ENCODE measurements at places on chromosomes 3 and 15.
A peak's percentile ranks its signal among the peaks of the same experiment; 100 is the strongest.

- DNase-seq: no peak
These were observed 446.1 kb upstream of the RARB start for GRCh38 chr3:24981924-24982323.

- DNase-seq: no peak
These were observed 26.1 kb downstream of the MGLL start for GRCh38 chr3:127796045-127796830.

GRCh38 chr3:1214933-1215332, 122.1 kb downstream of the CNTN6 start:
- DNase-seq: no peak

- DNase-seq: peak; percentile 40
These were observed 47.5 kb upstream of the SLC9A9 start for GRCh38 chr3:143895805-143896204.

- DNase-seq: no peak
These were observed 20.6 kb downstream of the FOXP1 start for GRCh38 chr3:71562938-71563337.

DNA sequence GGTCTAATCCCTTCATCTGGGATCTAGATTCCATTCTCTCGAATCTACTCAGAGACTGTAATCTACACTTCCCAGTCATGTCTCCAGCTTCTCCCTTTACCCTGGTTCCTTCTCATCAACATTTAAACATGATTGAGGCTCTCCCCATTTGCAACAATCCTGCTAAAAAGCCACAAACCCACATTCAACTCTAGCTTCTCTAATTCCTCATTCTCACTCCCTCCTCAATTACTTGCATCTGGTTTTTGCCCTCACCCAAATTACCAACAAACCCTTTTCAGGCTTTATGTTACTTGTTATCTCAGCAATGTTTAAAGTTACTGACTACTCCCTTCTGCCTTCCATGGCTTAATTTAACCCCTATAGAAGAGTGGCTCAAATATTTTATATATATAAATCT, 11.5 kb downstream of the ETFA start:
- no peak for DNase-seq

DNA sequence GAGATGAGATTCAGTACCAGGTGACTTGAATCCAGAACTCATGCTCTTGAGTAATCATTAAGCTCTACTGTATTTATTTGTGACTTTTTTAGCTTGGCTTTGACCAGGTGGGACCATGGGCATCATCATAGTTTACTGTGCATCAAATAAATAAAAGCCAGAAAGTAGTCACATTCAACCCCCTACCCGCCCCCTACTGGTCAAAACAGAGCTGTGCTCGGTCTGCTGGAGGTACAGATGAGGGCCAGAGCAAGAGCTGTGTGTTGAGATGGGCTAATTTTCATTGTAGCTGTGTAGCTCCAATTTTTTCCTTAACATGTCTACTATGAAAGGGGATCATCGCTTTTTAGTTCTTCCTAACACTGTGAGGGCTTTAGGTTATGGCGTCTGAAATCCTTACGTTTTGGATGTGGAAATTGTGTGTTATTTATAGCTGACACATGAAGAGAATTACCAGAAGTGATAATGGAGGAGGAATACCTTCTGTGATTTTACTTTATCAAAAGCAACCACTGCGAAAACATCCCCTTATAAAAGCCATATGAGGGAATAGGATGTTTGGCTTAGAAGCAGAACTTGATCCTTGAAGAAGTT, 375.1 kb downstream of the PTPRG start:
- DNase-seq: no peak

DNA sequence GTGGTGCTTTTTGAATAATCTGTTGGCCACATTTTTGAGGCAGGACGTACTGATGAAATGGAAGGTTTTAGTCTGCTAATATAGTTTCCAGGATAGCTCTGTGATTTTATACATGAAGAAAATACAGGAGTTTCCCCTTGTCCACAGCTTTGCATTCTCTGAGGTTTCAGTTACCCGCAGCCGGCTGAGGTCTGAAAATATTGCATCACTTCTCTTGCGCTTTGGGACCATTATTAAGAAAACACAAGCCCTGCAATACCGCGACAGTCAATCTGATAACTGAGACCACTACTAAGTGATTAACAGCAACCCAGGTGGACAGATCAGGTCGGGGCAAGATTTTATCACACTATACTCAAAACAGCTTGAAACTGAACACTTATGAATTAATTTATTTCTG, 33.0 kb downstream of the BLM start:
- DNase-seq: no peak

GRCh38 chr15:76991048-76991447, 3.9 kb upstream of the PSTPIP1 start:
- no peak for DNase-seq

GRCh38 chr3:63895422-63896189, 16.6 kb downstream of the SCAANT1 start:
- DNase-seq: no peak

DNA sequence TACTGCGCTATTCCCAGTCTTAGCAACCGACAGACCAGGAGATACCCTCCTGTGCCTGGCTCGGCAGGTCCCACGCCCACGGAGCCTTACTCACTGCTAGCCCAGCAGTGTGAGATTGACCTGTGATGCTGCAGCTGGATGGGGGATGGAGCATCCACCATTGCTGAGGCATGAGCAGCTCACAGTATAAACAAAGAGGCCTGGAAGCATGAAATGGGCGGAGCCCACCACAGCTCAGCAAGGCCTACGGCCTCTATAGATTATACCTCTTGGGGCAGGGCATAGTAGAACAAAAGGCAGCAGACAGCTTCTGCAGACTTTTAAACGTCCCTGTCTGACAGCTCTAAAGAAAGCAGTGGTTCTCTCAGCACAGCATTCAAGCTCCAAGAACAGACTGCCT, 160.3 kb downstream of the ANXA2 start:
- no peak for DNase-seq

DNA sequence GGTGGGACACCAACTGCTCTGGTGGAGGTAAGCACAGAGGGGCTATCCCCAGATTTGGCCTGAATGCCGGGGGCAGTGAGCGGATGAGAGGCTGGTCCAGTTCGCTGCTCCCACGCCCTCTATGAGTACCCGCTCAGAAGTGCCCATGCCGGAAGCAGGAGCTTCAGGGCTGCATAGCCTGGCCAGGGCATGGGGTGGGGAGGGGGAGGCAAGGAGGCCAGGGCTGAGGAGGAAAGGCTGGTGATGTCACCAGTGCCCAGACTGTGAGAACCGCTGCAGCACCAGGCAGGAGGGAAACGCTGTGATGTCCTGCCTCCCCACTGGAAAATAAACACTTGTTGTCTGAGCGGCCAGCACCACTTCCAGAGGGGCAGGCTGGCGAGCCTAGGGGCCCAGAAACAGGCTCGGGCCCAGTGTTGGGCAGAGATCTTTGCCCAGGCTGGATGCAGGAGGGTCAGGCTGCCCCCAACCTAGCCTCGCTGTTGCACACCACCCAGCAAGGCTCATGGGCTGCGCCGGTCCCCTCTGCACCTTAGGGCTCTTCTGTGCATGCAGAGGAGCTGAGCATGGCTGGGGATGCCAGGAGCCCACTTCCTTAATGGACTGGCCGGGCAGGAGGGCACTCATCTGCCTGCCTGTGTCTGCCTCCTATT, 10.9 kb upstream of the DLL4 start:
- DNase-seq: no peak

DNA sequence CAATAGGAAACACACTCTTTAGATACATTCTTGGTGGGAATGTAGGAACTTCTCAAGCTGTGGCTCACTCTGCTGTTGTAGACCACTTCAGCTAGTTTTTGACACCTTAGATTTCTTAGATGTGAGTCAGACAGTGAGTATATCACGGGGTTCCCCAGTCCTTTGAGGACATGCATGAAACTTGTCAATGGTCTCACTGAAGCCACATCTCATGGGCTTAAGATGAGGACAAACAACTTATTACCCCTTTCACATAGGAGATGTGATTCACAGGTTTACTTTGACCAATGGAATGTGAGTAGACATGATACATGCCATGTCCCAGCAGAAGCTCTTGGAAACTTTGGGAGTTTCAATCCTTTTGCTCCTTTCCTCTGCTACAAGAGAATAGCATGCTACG, 325.5 kb downstream of the CHST2 start:
- DNase-seq: no peak

DNA sequence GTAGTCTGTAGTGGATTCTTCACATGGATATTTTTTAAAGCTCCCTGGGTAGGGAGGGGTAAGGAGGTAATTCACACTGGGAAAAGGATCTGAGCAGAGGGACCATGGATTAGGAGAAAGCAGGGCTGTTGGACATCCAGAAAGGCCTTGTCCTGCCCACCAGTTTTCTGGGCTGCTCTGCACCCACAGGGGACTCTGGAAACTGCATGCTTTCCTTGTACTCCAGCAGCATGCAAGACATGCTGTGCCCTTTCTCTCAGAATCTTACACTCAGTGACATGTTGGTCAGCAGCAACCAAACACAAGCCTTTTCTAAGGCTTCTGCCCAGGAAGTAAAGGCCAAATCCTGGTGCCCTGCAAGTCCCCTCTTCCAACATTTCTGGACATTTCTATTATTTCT, 2.5 kb upstream of the FBN1 start:
- no peak for DNase-seq

GRCh38 chr3:192578729-192579128, 148.6 kb downstream of the FGF12 start:
- DNase-seq: no peak

DNA sequence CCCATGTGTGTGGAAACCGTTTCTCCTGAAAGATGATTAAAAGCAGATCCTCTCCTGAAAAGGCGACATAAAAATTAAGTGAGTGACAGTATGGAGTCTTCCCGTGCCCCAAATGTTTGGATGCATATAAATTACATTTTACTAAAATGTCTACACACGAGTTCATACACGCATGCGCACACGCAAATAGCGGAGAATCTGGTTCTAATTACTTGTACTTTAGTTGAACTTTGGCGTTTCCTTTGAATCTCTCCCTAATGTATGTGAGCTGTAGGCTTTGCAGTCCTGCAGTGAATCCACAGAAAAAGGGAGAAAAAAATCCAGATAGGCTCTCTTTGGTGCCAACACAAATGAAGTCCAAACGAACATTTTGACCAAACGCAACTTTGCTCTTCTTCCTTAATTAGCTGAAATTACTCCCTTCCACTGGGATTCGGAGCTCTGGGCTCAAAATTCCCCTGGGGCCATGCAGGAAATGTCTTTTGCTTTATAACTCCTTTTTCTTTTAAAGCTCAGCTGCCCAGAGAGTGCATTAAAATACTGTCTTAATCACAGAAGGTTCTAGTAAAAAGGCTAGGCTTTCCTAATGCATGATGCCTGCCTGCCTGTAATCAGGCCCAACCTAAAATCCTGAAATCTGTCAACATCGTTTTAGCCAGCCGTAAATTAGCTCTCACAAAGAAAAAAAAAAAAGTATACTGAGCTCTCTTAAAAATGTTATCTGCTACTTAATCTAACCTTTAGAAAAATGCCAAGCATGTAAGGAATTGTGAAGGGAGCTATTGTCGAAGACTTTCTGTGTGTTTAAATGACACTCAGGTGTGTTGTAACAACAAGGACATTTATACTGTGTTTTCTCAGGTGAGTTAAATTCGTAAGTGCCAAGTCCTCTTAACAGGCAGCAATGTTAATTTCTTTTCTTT, 26.2 kb downstream of the RARB start:
- no peak for DNase-seq

DNA sequence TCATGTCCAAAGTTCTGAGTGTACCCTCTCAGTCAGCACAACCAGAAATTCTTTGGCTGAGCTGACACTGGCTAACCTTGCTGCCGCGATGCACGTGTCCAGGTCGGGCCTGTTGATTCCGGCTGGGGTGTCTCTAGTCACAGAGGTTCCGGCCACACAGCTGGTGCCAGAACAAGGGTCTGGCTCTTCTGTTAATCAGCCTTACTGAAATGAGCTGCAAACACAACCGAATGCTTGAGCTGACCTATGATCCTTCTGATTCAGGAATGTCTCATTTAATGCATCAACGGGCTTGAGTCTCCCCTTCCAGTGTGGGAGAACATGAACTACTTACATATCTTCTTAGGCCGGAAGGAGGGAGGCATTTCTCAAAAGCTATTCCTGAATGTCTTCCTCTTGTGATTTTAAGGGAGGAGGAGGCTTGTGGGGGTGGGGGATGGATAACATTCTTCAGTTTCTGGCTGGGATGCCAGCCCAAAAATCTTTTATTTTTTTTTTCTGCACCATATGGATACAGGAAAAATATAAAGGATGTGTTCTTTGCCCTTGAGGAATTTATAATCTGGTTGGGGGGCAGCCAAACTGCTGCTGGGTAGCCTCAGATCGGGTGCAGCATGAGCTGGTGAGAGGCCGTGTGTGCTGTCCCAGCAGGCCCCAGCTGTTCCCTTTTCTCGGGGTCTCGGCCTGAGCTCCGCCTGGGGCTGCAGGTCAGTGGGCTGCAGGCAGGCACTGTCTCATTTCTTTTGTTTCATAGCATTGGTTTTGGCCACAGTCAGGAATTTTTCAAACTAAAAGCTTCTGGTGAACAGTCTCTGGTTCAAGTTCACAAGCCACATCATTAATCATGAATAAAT, 319.1 kb upstream of the TBL1XR1 start:
- DNase-seq: no peak

DNA sequence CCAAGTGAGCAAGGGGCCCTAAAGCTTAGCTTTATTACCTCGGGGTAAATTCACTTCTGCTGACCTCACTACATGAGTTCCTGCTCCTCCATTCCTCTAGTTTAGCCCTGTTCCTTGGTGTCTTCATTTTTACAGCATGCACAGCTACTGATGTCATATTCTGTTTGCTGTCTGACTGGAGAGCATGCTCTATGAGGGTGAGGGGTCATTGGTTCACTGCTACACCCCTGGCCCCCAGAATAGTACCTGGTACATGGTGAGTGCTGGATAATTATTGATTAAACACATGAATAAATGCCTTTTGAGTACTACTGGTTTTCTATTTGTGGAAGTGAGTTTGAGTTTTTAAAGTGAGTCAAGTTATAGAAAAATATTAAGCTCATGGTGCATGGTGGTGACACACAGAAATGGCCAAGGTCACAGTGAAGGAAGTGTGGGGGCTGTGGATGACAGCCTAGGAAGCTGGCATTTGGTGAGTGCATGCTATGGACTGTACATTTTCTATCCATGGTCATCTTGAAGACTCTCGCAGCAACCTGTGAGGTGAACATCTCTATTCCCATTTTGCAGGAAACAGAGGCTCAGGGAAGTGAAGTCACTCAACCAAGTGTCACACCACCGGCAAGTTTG, 34.0 kb downstream of the RPLP1 start:
- no peak for DNase-seq

DNA sequence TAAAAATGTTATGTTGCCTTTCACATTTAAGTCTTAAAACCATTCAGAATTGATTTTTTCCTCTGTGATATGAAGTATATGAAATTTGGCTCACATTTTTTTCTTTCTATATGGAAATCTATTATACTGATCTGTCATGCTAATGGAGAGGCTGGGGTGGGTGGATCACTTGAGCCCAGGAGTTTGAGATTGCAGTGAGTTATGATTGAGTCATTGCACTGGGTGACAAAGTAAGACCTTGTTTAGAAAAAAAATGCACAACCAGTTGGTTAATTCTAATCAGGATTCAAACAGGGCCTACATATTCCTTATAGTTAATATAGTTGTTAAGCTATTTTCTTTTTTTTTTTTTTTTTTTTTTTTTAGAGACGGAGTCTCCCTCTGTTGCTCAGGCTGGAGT, 230.5 kb downstream of the MFSD1 start:
- no peak for DNase-seq

GRCh38 chr15:28914046-28914445, 28.3 kb downstream of the APBA2 start:
- DNase-seq: no peak

Measured in hematopoietic multipotent progenitor cell treated with erythropoietin and hydrocortisone succinate and interleukin-3 and kit ligand, for 17 days (in vitro differentiated cells).